Hematopoietic multipotent progenitor cell treated with erythropoietin and hydrocortisone succinate and interleukin-3 and kit ligand, for 4 days (in vitro differentiated cells): ENCODE measurements at places on chromosomes 4 and X.

DNA sequence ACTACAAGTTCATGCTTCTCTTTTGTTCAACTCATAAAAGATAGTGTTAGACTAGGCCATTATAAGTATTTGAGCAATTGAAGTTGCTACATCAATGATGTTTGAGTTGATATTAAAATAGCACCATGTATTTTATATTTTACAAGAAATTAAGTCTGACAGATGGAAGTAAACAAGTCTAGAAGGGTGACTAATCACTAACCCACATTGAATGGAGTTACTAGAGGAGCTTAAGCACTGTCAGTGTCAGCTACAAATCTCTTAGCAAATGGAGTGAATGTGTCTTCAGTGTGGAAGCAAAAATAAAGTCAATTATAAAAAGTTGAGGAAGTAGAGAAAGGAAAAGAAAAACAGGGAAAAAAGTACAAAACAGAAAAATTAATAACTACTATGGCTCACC lies 592.5 kb downstream of the PCDH18 start:
- no peak for DNase-seq

DNA sequence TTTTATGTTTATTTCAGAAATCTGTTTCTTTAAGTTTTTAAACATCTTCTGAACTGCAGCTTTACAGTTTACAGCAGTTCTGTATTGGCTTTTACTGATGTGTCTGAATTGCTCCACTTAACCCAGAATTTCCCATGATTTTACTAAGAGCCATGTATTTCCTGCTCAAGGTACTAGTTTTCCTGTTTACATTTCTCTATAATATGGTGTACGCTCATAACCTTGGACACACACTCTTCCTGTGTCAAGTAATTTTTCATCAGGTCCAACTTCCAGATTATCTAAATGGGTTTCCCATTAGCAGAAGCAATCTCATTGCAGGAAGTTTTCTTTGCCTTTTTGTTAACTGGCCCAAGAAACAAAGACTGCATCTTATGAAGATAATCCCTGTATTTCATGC lies 12.3 kb downstream of the ELF2 start:
- DNase-seq, result no peak

GRCh38 chr4:145735827-145736226 lies 55.9 kb downstream of the C4orf51 start:
- DNase-seq, result no peak

GRCh38 chr4:28391877-28392276 lies 1531.2 kb downstream of the STIM2 start:
- no peak for DNase-seq

- no peak for DNase-seq
Observed at GRCh38 chr4:96407225-96407624, 567.3 kb downstream of the PDHA2 start.

DNA sequence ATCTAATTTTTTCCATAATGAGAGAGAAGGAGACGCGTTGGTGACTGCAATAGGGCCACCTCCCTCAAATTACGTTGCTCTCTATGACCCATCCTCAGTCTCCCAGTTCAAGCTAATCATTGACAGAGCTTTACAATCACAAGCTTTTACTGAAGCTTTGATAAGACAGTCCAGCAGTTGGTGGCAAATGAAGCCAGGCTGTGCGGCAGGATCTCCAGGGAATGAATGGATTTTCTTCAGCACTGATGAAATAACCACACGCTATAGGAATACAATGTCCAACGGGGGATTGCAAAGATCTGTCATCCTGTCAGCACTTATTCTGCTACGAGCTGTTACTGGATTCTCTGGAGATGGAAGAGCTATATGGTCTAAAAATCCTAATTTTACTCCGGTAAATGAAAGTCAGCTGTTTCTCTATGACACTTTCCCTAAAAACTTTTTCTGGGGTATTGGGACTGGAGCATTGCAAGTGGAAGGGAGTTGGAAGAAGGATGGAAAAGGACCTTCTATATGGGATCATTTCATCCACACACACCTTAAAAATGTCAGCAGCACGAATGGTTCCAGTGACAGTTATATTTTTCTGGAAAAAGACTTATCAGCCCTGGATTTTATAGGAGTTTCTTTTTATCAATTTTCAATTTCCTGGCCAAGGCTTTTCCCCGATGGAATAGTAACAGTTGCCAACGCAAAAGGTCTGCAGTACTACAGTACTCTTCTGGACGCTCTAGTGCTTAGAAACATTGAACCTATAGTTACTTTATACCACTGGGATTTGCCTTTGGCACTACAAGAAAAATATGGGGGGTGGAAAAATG lies at the start of gene KLB:
Gene KLB (plus strand): TSS at position 168 of the 821 bp plus-strand sequence. CDS start 20 bp downstream, at position 188.
- no peak for DNase-seq

DNA sequence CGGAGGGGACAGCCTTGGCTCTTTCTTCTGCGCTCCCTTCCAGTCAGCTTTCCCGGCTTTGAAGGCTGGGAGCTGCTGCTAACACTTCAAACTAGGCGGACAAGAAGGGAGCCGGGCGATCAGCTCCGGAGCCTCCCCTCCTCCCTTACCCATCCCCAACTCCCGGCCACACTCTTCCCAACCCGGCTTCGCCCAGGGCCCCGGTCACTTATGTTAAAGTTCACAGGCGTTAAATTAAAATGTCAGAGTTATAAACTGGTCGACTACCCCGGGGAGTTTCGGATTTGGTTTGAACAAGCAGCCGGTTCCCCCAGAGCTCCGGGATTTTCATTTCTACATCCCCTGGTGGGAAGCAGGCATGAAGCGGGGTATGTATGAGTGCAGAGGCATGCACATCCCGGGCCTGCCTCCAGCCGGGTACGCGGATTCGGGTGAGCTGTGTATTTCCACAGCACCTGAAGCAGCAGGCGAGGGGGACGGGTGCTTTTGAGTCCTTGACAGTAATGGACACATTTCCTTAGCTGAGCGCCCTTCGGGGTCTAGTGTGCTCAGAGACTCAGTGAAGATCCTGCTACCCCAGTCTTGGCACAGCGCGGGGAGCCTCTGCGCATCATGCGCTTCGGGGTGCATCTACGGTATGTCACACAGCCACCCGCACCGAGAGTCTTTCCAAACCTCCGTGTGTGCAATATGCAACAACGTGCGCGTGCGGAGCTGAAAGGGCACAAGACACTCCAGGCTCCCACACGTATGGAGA lies 880 bp downstream of the UNC5C start:
- peak; percentile 51 for DNase-seq

GRCh38 chrX:56505866-56506265 lies 57.6 kb upstream of the UBQLN2 start:
- no peak for DNase-seq

- DNase-seq, result no peak
Observed at GRCh38 chr4:99853999-99854398, 37.4 kb downstream of the DAPP1 start.
